Activated T-helper 17 cell treated with anti-CD3 and anti-CD28 coated beads, Interleukin-2, amount 50 U/mL, for 72 hours (primary cell): ENCODE measurements at places on chromosomes 7 and 10. TPM values are rescaled to one million over a fixed set of nuclear protein-coding genes. Genes with fewer than 3 reads are reported as not detected.

DNA sequence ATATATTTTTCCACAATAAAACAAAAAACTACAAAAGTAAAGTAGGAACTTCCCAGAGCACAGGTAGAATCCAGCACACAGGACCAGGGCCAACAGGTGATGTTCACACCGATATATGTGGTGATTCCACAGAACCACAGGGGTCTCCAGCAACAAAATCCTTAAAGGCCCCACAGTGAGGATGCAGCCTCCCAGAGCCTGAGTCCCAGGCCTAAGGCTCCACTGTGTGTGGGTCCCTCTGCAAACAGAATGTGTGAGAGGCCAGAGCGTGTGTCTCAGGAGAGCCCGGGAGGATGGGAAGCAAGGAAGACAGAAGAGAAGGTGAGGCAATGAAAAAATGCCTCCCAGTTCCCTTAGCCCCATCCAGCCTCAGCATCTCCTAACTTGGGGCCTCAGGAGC, 173.9 kb downstream of the GRID1 start:
- no peak for ATAC-seq

DNA sequence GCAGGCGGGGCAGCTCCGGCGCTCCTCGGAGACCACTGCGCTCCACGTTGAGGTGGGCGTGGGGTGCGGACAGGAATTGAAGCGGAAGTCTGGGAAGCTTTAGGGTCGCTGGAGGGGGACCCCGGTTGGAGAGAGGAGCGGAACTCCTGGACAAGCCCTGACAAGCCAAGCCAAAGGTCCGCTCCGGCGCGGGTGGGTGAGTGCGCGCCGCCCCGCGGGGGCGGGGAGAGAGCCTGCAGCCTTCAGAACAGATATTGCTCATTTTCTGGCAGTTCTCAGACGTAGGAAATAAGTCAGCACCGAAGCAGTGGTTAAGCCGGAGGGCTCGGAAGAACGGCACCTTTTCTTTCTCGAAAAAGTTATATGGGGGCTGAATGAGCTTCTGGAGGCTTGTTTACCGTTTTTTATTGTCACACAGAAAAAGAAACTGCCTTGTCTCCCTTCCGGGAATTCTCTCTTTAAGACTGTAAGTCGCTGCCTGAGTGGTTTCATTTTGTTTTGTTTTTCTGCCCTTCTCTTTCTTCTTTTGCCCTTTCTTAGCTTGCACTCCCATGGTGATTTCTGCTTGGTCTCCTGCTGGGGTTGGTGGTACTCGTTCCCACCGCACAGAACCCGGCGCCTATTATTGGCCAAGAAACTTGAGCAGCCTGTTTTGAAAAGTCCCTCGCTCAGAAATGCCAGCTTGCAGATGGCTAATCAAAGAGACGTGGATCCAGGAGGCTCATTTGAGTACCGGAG, 732 bp downstream of the FAS start:
- ATAC-seq, result peak; percentile 70

DNA sequence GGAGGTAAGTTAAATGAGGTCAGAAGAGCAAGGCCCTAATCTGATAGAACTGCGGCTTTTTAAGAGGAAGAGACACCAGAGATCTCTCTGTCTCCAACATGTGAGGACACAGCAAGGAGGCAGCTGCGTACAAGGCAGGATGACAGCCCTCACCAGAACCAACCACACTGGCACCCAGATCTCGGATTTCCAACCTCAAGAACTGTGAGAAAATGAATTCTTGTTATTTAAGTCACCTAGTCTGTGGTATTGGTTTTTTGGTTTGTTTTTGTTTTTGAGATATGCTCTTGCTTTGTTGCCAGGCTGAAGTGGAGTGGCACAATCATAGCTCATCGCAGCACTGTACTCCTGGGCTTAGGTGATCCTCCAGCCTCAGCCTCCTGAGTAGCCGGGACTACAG, 127.2 kb downstream of the DLG5 start:
- peak; percentile 40 for ATAC-seq

Gene ERVW-1
- not detected for total RNA-seq

- ATAC-seq, result no peak
Measured at GRCh38 chr10:71838264-71839211, 12.5 kb downstream of the PSAP start.

DNA sequence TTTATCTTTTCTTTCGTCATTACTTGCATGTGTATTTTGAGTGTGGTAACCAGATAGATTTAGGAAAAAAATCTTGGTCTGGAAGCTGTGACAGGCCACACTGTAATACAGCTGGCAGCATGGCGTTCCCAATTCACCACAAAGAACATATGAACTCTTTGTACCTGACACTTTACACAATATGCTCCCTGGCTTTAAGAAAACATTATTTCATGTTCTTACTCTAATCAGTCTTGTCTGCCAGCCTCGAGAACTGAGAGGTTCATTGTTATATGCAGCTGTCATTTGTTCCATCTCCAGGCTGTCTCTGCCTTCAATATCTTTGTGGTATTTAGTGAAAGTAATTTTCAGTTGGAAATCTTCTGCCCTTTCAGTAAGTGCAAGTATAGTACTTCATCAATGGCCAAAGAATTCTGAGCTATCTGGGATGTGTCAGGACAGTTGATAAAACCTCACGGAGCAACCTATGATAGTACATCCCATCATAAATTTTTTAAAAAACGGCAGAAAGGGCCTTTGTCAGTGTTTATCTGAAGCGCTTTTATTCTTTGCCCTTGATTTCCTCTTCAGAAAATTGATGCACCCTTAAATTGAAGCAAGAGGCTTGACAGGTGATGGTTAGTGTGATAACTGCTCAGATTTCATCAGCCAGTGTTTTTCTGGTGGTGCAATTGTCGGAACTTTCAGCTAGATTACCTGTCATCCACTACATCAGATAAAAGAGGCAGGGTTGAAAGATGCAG, 146.3 kb upstream of the SP8 start:
- no peak for ATAC-seq

Gene TSPAN15
- total RNA-seq, result 12.7 TPM

Gene GLI3
- 0.17 TPM for total RNA-seq

Gene GBX1
- 1.2 TPM for total RNA-seq

- no peak for ATAC-seq
Measured at GRCh38 chr7:66267249-66267648, 62.1 kb downstream of the TPST1 start.

GRCh38 chr7:143361552-143362130, 872 bp downstream of the FAM131B start:
- ATAC-seq, result peak; percentile 27

DNA sequence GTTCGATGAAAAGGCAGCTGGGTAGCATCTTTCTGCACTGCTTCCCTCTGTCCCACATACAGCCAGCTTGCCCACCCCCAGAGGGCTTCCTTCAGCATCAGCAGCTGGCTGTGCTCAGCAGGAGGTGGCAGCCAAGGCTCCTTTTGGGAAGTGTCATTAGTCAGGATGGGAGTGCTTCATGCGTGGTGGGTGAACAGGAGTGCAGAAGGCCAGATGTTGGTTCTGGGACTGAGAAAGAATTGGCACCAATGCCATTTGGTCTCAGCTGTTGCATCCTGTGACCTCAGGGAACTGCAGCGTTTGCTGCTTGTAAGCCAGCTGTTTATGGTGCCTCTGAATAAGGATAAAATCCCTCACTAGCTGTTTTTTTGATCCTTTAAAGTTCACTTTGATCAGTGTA, 131.1 kb upstream of the SORCS3 start:
- no peak for ATAC-seq

DNA sequence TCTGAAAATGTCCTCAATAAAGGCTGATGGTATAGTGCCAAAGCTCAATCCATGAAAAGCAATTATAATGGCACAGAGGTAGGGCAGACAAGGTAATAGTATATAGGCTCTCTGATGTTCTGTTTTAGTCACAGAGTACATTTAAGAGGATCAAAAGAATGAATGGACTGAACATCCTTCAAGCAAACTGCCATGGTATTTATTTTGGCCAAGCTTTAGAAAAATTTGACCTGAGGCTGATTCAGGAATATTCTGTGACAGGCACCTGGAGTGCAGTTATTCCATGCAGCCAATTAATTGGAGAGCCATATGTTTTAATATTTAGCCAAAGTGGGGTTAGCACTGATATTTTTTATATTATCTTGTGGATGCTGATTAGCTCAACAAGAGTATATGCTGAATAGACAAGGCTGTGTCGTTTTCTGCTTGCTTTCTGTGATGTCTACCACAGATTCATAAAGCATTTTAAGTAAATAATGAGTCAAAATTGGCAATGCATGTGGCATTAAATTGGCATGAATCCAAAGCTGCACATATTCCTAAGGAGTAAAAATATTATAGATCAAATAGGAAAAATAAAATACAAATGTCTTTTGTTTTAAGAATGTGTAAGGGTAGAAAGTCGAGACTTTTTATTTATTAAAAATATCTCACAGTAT, 177.4 kb downstream of the PCLO start:
- no peak for ATAC-seq

Gene CNOT4
- 20.1 TPM for total RNA-seq

GRCh38 chr10:100730725-100731406, 14.5 kb upstream of the PAX2 start:
- ATAC-seq, result peak; percentile 78

DNA sequence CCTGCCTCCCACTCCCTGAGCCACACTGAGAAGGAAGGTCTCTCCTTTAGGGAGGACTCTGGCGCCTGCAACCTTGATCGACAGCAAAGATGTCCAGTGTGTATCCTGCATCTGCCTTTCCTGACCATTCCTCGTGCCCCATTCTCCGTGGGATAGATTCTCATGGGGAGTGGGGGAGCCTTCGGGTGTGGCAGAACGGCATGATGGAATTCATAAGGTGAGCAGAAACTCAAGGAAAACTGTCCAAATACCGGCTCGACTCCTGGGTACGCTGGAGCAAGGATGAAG, 636 bp upstream of the RARRES2 start:
- no peak for ATAC-seq

DNA sequence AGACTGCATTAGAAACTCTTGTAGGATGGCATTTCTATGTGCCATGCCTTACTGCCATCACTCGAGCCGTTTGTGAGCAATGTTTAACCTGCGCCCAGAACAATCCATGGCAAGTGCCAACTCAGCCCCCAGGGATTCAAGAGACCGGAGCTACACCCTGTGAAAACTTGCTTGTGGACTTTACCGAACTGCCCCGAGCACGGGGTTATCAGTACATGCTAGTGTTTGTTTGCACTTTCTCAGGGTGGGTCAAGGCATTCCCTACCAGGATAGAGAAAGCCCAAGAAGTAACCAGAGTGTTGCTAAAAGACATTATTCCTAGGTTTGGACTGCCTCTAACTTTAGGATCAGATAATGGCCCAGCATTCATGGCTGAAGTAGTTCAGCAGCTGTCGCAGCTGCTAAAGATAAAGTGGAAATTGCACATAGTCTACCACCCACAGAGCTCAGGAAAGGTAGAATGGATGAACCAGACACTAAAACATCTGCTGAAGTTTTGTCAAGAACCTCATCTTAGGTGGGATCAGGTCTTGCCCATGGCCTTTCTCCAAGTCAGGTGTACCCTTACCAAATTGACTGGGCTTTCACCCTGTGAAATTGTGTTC, 8.9 kb upstream of the CYREN start:
- no peak for ATAC-seq

GRCh38 chr10:100738055-100738827, 7.1 kb upstream of the PAX2 start:
- ATAC-seq, result no peak

GRCh38 chr7:17589671-17590070, 291.2 kb downstream of the AHR start:
- ATAC-seq, result no peak
